Fibroblast of lung (primary cell): ENCODE measurements at places on chromosomes 13 and 19. TPM values are rescaled to one million over a fixed set of nuclear protein-coding genes. Genes with fewer than 3 reads are reported as not detected.

ICAM5 gene
- 1.8 and 2.5 TPM in 2 replicates for total RNA-seq

DCLK1 gene
- total RNA-seq: 6.3 and 14.4 TPM in 2 replicates

SERP2 gene
- total RNA-seq: 9.2 and 15.5 TPM in 2 replicates

TLE2 gene
- 3.8 and 4.9 TPM in 2 replicates for total RNA-seq
